A673 (cell line): ENCODE measurements at places on chromosomes 11 and 22.

DNA sequence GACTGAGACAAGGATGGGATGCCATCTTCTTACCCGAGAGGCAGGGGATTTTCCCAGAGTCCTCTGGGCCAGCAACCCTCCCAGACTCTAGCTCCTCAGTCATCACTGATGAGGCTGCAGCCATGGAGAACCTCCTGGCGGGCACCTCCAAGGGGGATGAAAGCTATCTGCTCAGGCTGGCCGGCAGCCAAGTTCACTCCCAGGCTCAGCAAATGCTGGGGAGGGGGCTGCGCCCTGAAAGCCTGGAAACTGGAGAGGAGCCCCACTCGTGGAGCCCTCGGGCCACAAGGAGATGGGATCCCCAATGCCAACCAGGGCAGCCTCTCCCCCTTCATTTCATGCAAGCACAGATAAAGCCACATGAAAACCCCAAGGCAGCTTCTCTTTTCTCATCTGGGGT is 75.0 kb downstream of the CACNA1I start:
- DNase-seq, result no peak

DNA sequence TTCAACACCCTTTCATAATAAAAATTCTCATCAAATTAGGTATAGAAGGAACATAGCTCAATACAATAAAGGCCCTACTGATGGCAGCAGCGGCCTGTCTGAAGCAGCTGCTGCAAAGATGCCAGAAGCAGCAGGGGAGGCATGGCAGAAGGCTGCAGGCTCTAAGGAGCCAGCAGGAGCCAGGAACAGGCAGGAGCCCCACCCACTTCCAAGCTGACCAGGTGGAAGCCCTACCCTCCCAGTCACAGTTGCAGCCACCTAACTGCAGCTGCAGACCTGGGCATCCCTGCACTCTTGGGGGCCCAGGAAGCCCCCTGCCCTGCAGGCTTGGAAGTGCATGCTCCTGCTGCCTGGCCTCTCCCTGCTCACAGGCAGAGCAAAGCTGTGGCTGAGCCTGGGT is 18.2 kb upstream of the OR6A2 start:
- DNase-seq, result peak; percentile 4

DNA sequence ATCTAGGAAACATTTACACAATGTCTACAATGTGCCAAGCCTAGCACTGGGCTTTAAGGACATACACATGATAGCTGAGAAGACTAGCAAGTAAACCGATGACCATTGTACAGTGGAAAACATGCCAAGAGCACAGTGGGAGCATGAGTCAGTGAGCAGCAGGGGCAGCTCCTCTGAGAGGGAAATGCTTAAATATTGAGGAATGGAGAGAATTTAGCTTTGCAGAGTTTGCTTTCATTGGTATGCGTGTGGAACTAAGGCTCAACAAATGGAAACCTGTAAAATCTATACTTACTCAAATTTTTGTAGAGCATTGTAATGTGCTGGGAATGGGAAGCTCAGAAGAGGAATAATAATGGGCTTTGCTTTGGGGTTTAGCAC is 282.3 kb downstream of the ST3GAL4 start:
- peak; percentile 64 for DNase-seq

GRCh38 chr11:27394781-27395228 is 31.8 kb upstream of the CCDC34 start:
- DNase-seq, result no peak

DNA sequence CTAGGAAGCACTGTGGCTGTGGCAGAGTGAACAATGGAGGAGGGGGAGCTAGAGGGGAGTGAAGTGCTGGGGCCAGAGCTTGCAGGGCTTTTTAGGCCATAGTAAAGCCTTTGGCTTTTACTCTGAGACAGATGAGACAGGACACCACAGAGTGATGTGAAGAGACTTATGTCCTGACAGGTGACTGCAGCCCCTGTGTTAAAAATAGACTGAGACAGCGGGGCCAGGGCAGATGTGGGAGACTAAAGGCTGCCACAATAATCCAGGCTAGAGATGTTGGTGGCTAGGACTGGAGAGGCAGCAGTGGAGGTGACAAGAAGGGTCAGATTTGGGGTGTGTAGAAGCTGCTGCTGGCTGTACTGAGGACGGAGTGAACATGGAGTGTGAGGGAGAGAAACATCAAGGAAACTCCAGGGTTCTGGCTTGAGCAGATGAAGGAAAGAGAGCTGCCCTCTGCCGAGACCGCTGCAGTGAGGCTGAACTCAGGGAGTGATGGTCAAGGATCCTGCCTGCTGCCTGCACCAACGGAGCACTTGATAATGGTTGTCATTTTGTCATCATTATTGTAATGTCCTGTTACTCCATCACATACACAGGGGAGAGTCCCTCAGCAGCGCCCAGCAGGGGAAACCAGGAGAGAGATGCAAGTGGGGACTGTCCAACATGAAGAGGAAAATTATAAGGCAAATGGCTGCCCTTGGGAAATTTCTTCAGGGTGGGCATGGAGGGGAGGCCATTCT is 27.4 kb downstream of the SLC43A1 start:
- no peak for DNase-seq

DNA sequence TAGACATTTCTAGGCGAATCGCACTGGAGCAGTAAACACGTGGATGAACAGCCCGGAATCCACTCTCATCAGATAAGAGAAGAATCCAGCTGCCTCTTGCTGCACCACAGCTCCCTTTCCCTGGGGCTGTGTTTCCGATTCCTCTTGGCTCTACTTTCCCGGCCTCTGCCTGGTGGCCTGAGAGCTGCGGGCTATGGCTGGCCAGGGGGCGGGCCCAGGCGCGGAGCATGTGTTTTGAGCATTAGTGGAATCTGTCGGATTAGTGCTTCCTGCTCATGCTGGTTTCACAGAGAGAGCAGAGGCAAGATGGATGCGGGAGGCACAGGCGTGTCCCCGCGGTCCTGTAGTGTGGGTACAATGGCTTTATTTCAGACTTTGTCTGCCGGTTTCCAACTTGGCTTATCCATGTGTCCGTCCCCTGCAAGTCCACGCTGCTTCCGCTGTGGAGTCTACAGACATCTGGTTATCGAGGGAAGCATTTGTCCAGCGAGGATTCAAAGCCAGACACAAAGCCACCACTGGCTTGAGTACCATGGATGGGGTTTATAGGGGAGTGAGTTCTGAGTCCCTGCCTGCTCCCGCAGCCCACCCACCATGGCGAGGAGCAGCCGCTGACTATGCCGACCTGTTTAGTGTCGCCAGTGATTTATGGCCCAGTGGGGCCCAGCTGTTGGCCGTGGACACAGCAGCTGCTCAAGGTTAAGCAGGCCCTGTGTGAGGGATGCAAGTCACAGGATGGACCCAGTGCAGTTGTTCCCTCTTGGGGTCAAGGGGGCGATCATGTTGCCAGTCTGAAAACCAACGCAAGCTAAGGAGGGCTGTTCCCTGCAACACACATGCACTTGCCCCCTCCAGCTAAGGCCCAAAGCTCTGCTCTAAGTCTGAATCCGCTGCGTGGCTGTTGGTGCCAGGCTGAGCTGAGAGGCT is 43.3 kb upstream of the EP300 start:
- peak; percentile 73 for DNase-seq

DNA sequence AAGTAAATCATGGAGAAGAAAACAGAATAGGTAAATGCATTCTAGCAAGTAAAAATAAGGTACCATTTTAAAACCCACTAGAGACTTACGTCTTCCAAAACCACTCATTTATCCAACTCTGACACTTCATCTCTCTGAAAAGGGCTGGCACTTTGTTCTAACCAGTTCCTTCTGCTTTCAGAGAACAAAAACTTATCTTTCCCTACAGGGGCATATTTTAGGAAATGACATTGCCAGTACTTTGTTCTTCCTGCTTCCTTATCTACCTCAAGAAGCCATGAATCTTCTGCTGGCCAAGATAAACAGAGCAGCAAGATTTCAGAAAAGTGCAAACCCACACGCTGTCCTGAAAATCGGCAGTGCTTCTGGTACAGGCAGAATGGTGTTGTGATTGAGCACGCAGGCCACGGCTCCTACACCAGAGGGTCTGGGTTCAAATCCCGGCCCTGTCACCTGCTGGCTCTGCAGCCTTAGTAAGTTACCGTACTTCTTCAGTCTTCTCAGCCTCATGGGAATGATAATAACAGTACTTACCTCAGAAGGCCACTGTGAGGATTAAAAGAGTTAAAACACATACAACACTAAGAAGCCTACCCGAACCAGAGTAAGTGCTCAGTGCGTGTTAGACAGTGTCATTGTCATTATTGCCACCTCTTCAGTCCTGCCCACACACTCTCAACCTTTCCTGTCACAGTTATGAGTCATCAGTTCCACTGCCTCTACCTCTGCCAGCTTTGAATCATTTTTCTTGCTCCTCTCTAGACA is 11.0 kb downstream of the MPZL3 start:
- DNase-seq, result no peak

DNA sequence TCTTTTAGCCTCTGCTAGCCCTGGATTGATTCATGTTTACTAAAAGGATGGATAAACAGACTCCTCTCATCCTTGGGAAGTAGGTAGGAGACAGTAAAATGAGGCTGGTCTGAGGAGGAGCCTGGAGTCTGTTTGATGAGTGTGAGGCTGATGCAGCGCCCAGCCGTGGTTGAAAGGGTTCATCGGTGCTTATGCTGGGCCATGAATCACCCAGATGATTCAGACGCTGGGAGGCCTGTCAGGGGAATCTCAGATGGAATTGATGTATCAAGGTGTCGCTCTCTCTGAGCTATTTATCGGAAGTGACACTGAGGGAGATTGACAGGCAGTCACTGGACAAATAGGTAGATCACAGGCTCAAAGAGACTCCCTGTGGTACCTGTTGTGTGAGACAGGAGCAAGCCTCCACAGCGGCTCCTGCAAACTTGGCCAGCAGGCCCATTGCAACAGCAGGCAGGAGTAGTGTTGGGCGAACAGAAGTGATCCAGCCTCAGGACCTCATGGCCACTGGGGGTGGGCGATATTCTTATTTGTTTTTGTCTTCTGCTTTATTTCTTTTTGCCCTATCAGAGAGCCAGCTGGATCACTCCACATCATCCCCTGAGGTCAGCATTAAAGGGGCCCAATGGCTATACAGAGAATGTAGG is 109.9 kb upstream of the CADM1 start:
- DNase-seq, result no peak

DNA sequence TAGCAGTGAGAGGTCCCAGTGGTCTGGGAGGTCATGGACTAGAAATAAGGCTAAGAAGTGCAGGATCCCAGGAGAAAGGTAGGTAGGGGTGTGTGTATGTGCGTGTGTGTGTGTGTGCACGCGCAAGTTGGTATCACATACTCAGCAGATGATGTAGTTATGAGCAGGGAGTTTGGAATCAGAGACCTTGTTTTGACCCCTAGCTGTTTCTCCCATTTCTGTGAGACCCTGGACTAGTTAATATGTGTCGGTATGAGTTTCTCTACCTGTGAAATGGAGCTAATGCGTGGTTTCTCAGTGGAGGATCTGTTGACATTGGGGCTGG is 1.3 kb downstream of the SERPING1 start:
- DNase-seq, result no peak

- no peak for DNase-seq
Observed at GRCh38 chr22:24498824-24499223, 3.7 kb downstream of the UPB1 start.

GRCh38 chr11:120746376-120746775 is 234.8 kb downstream of the GRIK4 start:
- no peak for DNase-seq

- no peak for DNase-seq
Observed at GRCh38 chr11:95692526-95693260, 96.9 kb downstream of the FAM76B start.

- no peak for DNase-seq
Observed at GRCh38 chr11:130458410-130458729, 9.9 kb downstream of the ADAMTS15 start.

DNA sequence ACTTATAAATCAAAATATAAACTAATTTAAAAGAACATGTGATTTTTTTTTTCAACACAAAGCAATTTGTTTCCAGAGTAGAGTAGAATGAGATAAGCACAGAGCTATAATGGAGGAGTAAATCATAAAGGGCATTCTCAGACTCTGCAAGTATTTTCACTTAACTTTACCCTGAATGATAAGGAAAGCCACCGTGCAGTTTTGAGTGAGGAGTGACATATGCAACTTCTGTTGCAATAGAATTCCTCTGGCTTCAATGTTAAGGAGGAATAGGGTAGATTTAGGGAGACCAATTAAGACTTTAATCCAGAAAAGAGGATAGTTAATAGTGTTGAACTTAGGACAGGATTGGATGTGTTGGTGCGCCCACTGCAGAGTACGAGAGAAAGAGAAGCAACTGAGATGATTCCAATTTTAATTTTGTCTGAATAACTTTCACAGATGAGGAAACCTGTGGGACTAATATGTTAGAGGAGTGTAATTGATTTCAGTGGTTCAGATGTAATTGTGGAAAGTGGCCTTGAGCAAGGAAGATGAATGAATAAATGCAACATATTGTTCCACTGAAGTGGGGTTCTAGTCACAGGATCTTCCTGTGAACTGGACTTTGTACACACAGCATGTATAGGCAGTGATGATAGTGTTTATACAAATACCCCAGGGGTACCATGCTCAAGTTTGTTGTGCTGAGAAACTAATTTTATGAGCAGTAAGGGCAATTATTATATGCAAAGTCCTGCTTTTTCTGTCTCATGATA is 255.5 kb upstream of the ANO3 start:
- DNase-seq, result no peak

DNA sequence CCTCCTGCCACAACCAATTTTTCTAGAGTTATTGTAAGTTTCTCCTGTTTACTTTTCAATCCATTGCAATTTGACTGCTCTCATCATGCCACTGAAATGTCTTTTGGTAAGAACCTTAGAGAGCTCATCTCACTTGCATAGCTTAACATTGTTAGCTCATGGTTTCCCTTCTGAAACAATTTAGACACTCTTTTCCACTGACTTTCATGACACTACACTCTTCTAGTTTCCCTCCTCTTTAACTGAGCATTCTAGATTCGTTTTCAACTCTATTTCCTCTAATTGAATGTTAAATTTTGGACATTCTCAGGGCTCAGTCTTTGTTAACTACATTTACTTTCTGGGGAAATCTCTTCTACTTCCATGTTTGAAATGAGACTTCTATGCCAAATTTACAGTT is 369.1 kb downstream of the JRKL start:
- no peak for DNase-seq

DNA sequence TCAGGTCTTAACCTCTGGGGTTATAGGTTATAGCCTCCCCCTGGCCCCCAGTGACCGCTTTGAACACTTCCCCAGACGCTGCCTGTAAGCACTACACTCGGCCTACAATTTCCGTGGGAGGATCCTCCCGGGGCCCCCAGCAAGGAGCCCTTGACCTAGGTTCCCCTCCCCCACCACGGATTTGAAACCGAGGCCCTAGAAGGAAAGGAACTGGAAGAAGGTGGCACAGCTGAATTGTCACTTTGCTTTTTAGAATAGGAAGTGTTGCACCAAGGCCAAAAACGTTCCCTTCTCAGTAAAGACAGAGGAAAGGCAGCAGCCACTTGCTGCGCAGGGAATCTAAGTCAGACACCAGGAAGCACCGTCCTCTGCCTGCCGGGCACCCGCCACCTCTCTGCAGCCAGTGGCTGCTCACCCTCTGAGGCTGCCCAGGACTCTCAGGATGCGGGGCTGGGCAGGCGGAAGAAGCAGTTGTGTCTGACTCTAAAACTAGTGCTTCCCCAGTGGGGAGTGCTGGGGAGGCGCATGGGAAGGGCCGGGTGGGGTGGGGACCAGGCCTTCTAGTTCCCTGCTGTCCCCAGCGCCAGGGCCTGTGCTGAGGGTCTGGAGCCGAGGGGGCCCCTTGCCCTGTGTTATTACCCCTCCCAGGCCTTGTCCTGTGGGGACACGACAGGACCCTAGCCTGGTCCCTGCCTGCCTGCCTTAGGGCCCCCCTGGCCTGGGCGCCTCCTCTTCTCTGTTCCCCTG is 7.9 kb upstream of the FLRT1 start:
- no peak for DNase-seq
